GM23338 (cell line): ENCODE measurements at places on chromosomes 13 and 19.

DNA sequence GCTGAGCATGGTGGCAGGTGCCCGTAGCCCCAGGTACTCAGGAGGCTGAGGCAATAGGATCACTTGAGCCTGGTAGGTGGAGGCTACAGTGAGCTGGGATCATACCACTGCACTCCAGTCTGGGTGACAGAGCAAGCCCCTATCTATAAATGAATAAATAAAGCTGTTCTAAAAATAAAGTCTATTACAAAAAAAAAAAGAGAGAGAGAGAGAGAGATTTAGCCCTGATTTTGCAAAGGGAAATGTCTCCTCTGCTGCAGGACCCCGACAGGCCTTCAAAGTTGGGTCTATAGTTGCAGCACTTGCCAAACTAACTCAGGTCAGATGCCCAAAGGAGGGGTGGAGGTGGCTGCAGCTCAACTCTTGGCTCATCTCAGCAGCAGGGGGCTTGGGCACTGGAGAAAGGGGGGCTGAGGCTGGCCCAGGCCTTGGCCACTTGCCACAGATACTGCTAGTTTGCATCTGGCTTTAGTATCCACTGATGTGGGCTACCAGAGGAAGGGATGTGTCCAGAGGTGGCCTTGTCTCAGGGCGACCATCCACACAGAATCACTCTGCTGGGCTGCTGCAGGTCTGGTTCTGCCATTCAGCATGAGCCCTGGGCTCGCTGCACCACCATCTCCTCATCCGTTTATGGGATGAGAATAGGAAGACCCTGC is 30.8 kb upstream of the AKT2 start:
- DNase-seq, result no peak

- no peak for DNase-seq
Observed at GRCh38 chr13:101552786-101553185, 100.3 kb downstream of the ITGBL1 start.

DNA sequence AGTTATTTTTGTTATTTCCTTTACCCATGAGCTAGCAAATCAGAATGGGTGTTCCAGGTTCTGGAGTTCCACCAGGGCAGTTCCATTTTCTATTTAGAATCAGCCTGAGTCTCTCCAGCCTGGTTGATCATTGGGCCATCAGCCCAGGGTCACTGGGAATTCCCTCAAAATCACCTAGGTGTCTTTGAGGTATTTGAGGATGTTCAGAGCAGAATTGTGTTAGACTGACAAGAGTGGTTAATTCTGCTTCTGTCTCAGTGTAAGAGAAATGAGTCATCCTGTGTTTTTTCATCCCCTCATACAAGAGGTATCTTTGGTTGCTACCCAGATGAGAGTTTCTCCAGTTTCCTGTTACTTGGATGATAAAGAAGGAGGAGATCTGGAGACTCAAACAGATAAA is 11.7 kb downstream of the ZNF66 start:
- DNase-seq, result no peak

DNA sequence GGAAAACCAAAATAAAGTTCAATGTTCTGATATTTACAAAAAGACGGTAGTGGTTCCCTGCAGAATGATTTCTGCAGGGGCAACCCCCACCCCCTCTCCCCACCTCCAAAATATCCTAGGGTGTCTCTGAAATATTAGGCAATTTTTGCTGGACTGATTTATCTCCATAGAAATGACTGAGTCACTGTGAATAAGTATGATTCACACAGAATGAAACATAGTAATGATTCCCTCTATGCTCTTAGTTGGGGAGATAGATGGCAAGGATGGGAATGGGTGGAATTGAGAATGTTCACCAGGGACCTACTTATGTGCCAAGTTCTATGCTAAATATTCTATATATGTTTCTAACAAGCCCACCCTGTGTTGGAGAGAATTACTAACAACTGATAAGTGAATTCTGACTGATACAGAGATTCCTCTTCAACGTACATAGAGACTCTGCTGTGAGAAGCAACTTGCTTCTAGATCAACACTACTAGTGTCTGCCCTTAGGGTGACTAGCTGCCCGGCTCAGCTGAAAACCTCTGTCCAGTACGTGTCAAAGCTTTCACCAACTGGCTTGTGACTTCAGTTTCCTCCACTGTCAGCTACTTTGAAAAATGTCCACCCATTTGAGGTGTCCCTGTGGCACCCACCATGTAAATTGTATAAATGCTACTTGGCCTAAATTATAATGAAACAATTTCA is 38.4 kb upstream of the RAP2A start:
- no peak for DNase-seq

DNA sequence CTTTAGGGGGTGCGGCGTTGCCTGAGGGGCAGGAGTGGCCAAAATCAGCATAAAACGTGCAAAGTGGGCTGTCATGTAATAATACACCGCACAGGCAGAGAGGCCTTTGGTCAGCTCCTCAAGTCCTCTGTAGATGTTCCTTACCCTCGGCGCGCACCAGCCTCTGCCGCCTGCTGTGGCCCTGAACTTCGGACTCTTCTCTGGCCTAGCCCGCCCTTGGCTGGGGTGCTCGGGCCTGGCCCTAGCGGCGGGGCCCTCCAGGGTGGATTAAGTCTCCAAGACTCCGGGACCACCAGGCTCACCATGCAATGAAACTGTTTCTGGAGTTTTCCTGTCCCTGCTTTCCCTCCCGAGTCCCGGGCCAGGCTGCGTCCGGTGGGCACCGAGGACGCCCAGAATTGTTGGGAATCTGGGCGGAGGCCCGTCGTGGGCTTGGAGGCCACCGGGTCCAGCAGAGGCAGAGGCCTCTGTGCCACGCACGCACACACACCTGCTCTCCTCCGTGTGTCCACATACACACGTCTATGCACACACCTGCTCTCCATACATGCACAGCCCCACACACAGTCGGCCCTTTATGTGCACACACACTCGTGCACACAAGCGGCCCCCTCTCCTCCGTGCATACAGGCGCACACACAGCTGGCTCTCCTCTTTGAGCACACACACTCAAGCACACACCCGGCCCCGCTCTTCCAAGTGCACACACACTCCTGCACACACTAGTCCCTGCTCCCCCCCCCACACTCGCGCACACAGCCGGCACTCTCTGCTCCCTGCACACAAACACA is 1.5 kb upstream of the TFDP1 start:
- no peak for DNase-seq

DNA sequence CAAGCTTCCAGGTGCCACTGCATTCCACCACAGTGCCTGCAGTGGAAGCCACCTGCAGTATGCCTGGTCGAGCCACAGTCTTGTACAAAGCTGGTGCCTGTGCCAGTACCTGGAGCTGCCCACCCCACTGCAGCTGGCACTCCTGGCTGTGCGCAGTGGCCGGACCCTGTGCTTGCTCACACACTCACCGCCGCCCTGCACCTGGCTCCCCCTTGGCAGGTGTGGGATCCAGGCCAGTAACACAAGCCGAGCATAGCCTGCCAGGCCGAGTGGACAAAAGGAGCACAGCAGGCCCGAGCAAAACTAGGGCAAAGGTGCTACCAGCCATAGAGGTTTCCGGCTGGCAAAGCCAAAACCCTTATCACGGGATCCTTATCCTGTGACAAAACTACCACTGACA is 18.5 kb downstream of the UGGT2 start:
- DNase-seq, result no peak

DNA sequence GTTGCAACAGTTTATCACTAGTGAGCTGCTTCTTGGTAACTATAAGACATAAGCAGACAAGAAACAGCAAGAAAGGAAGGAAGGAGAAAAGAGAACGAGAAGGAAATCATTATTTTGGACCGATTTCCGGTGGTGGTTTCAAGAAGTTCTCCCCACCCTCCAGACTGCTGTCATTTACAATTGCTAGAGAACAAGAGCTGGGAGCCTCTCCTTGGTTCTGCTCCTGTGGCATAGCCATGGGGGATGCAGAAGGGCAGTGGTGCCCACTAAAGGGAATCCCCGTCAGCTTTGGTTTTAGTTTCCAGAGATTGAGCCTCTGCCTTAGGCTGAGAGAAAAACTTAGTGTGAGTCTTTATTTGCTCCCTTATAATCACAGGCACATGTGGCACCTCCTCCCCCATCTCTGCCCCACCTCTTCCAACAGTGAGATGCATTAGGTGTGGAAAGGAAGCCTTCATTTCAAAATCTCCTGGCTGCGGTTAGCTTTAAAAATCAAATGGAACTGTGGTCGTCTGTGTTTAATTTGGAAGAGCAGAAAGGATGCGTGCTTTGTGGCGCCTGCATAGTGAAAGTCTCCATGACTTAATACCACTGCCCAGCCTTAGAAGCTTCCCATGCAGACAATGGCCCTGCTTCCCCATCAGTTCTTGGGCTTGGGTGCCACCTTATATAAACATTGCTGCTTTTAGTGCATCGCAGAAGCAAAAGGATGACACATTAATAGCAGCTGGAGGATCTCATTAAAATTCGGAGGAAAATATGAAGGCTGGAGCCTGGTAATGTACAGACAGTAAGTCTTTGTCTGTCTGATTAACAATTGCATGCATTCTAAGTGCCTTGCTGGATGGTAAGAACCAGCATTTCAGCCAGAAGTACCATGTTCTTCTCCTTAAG is 25.0 kb downstream of the LRCH1 start:
- DNase-seq, result no peak

DNA sequence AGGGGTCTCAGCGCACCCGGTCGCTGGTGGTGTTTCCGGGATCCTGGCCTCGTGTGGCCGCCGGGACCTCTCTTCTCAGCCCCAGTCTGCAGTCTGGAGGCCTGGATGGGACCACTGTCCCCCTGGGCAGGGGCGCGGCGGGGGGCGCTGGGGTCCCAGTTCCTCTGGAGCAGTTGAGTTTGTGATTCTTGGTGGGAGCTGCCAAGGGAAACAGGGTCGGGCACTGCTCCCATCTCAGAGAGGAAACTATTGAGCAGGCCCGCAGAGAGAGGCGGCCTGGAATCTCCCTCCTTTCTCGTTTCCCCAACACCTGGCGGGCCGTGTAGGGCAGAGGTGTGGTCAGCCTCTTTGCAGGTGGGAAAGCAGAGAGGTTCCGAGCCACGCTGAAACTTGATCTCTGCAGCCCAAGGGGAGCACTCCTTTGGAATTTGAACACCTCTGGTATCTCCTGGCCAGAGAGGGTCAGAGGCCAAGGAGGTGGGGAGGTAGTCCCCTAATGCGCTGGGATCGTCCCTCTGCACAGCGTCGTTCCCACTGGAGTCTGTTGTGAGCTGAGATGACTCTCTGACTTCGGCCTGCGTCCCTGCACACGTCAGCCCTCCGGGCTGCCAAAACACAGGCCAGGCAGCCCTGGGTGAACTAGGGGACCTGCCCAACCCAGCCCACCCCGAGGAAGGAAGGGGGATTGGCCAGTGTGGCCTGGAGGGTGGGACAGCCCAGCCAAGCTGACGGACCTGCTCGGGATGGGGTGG is 741 bp downstream of the PLEKHF1 start:
- peak; percentile 90 for DNase-seq

- DNase-seq, result no peak
Observed at GRCh38 chr19:30160426-30160825, 211.8 kb upstream of the ZNF536 start.

GRCh38 chr19:55339889-55340783 is 460 bp downstream of the KMT5C start:
- no peak for DNase-seq

GRCh38 chr13:98403076-98403475 is 173.8 kb downstream of the STK24 start:
- no peak for DNase-seq

- DNase-seq, result no peak
Observed at GRCh38 chr13:20465218-20465879, 60.3 kb downstream of the CRYL1 start.

DNA sequence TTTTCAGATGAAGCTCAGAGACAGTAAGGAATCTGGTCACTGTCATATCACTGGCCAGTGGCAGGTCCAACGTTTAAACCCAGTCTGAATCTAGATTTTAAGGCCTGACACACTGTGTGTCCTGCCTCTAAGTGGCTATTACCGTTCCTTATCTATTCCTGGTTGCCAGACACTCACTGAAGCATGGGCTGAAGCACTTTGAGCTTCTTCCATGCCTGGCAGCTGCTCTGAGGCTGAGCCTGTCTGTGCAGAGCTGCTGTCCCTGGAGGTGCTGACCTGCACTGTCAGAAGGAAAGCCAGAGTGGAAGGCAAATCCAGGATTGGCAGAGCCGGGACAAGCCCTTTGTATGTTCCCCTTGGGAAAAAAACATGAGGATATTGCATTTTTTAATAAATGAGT is 109.2 kb upstream of the SLC7A1 start:
- no peak for DNase-seq

DNA sequence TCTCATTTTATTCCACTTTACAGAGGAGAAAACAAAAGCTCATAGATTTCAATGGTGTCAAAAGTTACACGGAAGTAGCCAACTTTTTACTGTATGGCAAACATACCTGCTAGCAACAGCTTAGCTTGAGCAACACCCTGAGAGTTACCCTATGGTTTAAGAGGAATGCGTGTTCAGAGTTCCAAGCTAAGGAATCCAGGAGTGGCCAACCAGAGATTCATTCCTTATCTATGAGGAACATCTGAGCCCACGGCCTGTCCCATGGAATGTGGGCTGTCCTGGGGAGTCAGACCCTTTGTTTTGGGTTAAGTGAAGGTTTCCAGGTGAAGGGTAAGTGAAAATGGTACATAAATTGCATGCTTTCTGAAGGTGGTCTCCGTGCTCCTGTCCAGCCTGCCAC is 67.5 kb downstream of the STARD13 start:
- DNase-seq, result peak; percentile 44

DNA sequence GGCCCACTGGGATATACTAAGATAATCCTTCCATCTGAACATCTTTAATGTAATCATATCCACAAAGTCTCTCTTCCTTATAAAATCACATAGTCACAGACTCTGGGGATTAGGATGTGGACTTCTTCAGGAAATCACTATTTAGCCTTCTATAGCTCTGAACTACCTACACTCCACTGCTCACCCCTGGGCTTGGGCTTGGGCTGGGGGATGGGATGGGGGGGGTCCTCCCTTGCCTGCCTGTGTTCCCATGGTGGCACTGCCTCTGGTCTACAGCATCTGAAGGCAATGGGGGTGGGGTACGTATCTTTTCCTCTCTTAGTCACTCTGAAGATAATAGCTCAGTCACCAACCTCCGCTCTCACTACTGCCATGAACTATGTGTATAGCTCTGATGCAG is 67.8 kb upstream of the SERTM1 start:
- no peak for DNase-seq

DNA sequence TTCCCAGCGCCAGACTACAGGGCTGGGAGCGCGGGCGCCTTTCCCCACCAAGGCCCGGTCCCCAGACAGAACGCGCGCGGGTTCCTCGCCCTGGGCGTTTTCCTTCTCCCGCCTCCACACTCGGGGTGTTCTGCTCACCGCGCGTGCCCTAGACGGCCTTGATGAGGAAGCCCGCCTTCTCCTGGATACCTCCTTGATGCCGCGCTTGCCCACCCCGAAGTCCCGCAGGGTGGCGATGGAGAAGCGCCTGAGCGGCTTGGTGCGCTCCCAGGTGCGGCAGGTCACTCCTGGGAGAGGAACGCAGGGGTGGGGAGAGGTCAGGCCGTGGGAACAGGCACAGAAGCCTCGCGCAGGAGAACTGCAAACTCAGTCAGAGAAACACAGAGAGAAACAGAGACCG is 34.8 kb downstream of the CYP2B6 start:
- peak; percentile 56 for DNase-seq

- no peak for DNase-seq
Observed at GRCh38 chr19:21835429-21835809, 563 bp downstream of the ZNF43 start.

- DNase-seq, result no peak
Observed at GRCh38 chr13:54574791-54575190, 1546.2 kb downstream of the OLFM4 start.

GRCh38 chr13:34011552-34012085 is 193.7 kb downstream of the RFC3 start:
- DNase-seq, result no peak

GRCh38 chr13:107450931-107451330 is 764.4 kb downstream of the LIG4 start:
- no peak for DNase-seq
